ENCODE measurements at places on chromosomes 7 and 10. TPM values are rescaled to one million over a fixed set of nuclear protein-coding genes. Genes with fewer than 3 reads are reported as not detected.

Gene EPO
- total RNA-seq: 1.3 TPM

Gene SFRP5
- 18.5 TPM for total RNA-seq

Gene PAPOLB
- not detected for total RNA-seq

Gene HOXA1
- total RNA-seq: 0.30 TPM

Gene ZFYVE27
- total RNA-seq: 20.1 TPM

Gene BTBD16
- total RNA-seq: 0.47 TPM

Gene PRF1
- total RNA-seq: not detected

DNA sequence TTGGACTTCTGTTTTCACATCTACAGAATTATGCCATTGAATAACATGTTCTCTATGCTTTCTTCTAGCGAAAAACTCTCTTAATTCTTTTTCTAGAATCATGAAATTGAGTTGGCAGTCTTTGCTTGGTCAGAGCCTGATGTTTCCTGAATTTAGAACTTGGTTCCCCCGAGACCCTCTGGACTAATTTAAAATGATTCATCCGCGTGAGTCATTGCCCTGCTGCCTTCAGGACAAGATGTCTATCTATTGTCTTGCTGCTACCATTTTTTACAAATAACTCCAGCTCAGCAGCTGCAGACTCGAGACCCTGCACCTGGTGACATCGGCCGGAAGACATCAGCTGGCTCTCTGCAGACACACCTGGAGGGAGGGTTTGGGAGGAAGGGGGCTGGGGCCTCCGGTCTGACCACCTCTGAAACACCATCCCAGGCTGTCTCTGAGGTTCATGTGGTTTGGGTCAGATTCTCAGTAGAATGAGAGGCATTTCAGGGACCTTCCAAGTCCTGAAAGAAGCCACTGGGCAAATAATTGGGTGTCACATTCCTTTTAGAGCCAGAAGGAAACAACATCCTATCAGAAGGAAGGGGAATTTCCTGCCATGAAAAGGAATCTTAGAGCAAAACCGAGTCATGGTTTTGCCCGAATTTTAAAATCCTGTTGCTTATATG is 20.9 kb upstream of the KLF6 start:
- DNase-seq: peak; percentile 40

- no peak for DNase-seq
Measured at GRCh38 chr10:102519246-102519825, 15.6 kb downstream of the SUFU start.

- DNase-seq: no peak
Measured at GRCh38 chr7:96685353-96685752, 24.3 kb downstream of the SEM1 start.

DNA sequence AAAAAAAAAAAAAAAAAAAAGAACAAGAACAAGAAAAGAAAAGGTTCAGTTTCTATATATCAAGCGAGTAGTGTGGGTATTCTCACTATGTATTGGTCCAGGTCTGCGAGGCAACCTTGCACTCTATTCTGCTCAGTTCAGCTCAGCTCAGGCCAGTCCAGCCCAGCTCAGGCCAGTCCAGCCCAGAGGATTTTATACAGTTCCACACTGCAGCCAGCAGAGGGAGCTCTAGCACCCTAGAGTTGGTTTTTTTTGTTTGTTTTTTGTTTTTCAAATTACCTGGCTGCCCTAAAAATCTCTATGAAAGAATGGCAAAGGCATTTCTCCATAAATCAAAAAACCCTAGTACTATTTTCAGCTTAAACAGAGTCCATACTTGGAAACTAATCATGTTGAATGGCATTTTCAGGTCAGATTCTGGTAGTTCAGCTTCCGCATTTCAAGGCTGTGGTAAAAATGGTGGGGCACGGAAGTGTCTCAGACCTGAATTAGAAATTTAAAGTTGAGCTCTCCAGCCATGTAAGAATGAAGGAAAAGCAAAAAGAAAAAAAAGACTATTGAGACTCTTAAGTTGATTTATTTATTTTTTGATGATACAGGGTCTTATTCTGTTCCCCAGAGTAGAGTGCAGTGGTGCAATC is 55.2 kb upstream of the GSDME start:
- DNase-seq: peak; percentile 76

GRCh38 chr10:30238836-30239235 is 110.2 kb downstream of the MTPAP start:
- no peak for DNase-seq

DNA sequence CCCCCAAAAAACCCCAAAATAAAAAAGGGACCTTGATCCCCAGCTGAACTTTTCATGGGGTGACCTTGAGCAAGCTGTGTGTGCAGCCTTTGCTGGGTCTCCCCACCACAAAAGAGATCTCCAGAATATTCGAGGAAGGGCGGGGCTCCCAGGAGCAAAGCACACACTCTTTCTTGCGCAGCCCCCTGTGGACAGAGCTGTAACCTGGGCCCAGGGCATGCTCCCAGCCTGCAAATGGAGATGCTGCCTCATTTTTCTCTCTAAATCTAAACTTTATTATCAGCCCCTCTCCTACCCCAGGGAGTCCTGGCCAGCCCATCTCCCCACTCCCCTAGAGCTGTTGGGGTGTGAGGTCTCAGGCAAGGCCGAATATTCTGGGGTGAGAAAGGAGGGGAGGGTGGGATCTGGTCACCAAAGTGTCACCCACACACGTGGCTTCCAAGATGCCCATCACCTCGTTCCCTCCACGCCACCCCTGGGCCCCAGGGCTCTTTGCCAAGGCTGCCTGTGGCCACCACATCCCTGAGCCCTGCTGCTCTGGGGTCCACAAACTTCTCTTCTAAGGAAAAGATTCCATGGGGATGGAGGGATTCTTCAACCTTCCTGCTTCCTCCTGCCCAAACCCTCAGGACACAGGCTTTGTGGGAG is 1.7 kb upstream of the CALML3 start:
- no peak for DNase-seq

DNA sequence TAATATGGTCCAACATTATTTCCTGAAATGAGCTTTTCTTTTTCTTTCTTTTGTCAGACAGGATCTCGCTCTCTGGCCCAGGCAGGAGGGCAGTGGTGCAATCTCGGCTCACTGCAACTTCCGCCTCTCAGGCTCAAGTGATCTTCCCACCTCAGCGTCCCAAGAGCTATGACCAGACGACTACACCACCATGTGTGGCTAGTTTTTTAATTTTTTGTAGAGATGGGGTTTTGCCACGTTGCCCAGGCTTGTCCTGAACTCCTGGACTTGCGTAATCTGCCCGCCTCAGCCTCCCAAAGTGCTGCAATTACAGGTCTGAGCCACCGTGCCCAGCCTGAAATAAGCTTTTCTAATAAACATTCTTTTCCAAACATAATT is 48.6 kb downstream of the CUL2 start:
- DNase-seq: no peak

DNA sequence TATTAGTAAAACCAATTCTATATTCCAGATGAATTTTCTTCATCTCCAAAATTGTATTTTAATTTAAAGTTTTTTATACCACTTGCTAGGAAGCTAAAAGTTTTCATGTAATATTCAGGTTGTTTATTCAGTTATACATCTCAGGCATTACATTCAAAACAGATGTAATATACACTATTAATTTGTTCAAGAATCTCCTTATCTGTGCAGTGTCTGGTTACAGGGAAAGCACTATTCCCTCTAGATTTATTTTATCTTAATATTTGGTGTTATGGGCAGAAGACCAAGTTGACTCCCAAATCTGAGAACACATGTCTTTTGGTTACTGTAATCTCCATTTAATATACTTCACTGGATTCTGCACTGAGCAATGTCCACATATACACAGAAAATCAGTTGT is 953.4 kb downstream of the ANKRD7 start:
- no peak for DNase-seq

DNA sequence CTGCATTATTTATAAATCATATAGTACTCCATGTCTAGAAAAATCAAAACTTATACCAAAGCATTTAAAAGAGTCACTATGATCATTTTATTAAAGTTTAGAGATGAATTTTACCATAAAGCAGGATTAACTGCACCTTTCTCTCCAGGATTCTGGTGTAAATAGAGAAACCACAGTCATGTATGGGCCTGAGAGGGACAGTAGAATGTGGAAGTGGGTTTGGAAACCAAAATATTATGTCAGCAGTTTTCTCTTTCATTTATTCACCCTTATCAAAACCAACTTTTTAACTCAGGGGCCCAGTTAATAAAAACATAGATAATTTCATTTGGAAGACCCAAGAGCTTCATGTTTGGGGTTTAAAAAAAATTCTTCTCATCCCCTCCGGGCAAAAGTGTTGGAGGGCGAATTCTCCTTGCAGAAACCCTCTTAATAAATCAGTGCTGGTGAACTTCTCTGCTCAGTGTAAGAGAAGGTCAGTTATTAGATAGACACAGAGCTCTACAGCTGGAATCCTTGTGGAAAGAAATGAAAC is 266.2 kb downstream of the CREB5 start:
- DNase-seq: no peak

- no peak for DNase-seq
Measured at GRCh38 chr7:102843850-102844249, 69.0 kb upstream of the LRRC17 start.

Measured in hepatocyte (in vitro differentiated cells).